ENCODE measurements at places on chromosomes 13 and 19.

- H3K27me3 ChIP-seq = no peaks in the 10 kb centered on the region
- no peak overlapping the region for H3K4me3 ChIP-seq
- no peaks in the 10 kb centered on the region for H3K4me1 ChIP-seq
- no peak overlapping the region for H3K27ac ChIP-seq
- H3K36me3 ChIP-seq = no peaks in the 10 kb centered on the region
Measured at GRCh38 chr13:108115738-108116137, 99.6 kb downstream of the LIG4 start.

GRCh38 chr13:75327135-75327510 lies 154.8 kb downstream of the TBC1D4 start:
- H3K27me3 ChIP-seq = no peaks in the 10 kb centered on the region
- no peak for DNase-seq
- H3K27ac ChIP-seq = no peak overlapping the region
- no peaks in the 10 kb centered on the region for H3K4me1 ChIP-seq
- peaks cover 9% of the 10 kb centered on the region for H3K36me3 ChIP-seq

DNA sequence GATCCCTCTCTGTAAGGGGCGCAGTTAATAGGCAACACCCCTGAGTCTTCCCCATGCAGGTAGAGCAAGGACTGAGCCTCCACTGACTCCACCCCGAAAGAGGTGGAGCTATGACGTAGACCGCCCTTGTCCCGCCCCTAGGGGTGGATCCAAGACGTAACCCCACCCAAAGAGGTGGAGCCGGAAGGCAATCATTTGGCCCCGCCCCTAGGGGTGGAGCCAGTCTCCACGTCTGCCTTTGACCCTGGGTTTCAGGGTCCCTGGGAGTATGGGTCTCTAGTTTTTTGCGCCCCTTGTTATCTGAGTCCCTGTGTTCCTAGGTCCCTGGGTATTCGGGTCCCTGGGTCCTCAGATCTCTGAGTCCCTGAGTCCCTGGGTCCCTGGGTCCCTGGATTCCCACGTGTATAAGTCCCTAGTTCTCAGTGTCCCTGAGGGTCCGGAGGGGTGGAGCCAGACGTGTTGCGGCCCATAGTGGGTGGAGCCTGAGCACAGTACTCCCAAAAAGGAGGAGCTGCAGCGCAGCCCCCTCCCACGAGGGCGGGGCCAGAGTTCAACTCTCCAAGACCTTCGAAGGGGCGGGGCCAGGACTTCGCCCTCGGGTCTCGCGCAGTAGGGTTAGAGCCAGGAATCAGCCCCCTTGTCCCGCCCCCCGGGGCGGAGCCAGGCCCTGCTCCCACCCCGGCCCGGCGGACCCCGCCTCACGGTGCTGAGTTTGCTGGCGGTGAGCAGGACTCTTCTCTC lies 5.3 kb downstream of the DENND1C start:
- no peak overlapping the region for H3K27ac ChIP-seq
- no peaks in the 10 kb centered on the region for H3K4me1 ChIP-seq
- no peak overlapping the region for H3K4me3 ChIP-seq
- DNase-seq = peak; percentile 75
- H3K36me3 ChIP-seq = no peaks in the 10 kb centered on the region

DNA sequence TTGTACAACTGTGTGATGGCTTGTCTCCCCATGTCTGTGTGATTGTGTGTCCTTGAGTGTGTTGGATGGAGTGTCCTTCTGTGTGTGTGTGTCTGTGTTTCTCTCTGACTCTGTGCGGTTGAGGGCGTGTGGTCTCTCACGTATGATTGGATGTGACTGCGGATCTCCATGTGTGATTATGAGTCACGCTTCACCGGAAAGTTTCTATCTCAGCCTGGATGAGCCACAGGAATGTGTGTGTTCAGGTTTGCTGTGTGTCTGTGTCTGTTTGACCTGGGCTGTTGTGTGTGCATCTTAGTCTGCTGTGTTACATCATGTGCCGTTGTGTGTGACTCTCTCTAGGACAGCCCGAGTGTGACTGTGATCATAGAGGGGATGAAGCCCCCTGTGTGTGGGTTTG lies 15.5 kb upstream of the ZNF835 start:
- H3K27ac ChIP-seq = no peak overlapping the region
- no peaks in the 10 kb centered on the region for H3K36me3 ChIP-seq
- H3K4me1 ChIP-seq = no peaks in the 10 kb centered on the region
- H3K4me3 ChIP-seq = no peak overlapping the region
- no peak for DNase-seq

DNA sequence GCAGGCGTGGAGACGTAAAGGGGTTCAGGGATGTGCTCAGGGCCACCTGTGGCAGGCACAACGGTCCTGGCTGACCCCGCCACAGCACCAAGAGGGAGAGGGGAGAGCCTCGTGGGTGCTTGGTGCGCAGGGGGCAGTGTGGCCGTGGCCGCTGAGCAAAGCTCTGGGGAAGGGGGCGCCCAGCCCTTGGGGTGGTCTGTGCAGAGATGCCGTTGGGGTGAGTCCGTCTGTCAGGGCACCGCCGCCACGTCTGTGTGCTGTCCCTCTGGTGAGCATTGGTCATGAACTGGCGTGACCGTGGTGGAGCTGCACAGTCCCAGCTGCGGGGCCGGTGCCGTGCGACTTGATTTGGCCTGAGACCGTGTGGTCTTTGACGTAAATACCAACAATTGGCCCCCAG lies 15.3 kb downstream of the GNA11 start:
- no peak for DNase-seq
- H3K27ac ChIP-seq = no peak overlapping the region
- no peak overlapping the region for H3K4me3 ChIP-seq
- no peaks in the 10 kb centered on the region for H3K4me1 ChIP-seq
- no peaks in the 10 kb centered on the region for H3K36me3 ChIP-seq

DNA sequence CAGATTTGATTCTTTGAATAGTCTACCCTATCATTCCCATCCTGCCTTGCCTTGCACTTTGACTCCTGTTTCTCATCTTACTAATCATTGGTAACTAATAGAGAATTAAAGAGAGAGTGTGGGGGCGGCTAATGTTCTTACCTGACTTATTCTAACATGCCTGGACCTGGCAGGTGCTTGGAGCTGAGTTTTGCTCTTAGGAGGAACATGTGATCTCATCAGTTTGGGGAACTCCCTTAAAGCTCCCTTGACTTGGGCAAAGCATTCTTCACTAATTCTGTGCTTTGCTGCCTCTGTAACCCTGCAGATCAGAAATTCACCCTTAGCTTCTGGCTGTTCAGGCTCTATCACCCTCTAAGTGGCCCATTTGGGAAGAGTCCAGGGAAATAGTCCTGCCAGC lies 861.1 kb downstream of the GPC5 start:
- no peaks in the 10 kb centered on the region for H3K4me1 ChIP-seq
- H3K36me3 ChIP-seq = no peaks in the 10 kb centered on the region
- H3K27me3 ChIP-seq = no peaks in the 10 kb centered on the region
- H3K27ac ChIP-seq = no peak overlapping the region

GRCh38 chr13:27250833-27251165 lies 559 bp upstream of the RPL21 start:
- H3K36me3 ChIP-seq = peaks cover 24% of the 10 kb centered on the region
- peaks cover 20% of the 10 kb centered on the region for H3K4me1 ChIP-seq
- peak overlapping the region; percentile 99 for H3K27ac ChIP-seq
- no peak for DNase-seq
- no peaks in the 10 kb centered on the region for H3K27me3 ChIP-seq

DNA sequence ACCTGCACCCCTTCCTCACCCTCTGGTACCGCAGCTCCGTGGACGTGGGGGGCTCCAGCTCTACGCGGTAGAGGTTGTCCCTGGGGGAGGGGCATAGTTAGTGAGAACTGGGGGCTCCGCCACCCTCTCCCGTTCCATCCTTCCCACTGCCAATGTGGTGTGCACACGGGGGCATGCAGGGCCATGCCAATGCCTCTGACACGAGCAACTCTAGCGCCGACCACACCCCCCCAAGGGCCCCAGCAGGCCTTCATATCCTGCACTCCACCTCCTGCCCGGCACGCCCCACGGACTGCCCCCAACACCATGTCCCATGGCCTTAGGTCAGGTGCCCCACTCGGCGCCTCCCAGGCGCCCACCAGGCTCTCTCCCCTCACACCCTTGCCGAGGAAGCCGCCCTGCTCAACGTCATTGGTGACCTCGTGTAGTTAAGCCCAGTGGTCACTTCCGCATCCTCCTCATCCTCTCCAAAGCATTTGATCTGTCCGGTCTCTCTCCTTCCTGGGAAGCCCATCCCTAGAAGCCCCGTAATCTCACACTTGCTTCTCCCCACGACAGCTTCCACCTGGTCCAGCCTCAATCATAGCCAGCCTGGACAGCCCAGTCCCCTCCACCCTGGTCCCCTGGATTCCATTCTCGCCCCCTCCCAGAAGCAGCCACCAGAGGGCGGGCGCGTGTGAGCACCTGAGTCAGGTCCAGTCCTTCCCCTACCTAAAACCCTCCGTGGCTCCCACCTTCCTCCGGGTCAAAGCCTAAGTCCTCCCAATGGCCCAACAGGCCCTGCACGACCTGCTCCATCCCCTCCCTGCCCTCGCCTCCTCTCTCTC lies 2.1 kb downstream of the SEMA6B start:
- no peak for DNase-seq
- no peak overlapping the region for H3K4me3 ChIP-seq
- no peaks in the 10 kb centered on the region for H3K27me3 ChIP-seq
- no peak overlapping the region for H3K27ac ChIP-seq
- no peaks in the 10 kb centered on the region for H3K4me1 ChIP-seq
- H3K36me3 ChIP-seq = no peaks in the 10 kb centered on the region

DNA sequence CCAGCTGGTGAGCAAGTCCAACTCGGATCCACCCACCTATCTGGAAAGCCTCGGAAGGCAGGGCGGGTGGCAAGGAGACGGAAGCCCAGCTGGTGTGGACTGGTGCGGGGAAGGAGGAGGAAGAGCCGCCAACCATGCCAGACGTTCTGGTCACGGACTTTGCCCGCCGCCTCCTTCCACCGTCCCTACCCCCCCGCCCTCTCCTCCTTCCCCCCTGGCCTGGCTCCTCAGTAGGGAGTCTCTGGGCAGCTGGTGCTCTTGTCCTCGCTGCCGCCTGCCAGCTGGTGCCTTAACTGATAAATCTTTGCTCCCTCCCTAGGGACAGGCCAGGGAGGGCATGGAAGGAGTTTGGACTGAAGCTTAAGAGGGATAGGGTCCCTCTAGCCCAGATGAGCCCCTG lies 4.8 kb downstream of the SYNGR4 start:
- H3K4me3 ChIP-seq = no peak overlapping the region
- H3K36me3 ChIP-seq = no peaks in the 10 kb centered on the region
- no peak for DNase-seq
- no peaks in the 10 kb centered on the region for H3K27me3 ChIP-seq
- peaks cover 4% of the 10 kb centered on the region for H3K4me1 ChIP-seq

DNA sequence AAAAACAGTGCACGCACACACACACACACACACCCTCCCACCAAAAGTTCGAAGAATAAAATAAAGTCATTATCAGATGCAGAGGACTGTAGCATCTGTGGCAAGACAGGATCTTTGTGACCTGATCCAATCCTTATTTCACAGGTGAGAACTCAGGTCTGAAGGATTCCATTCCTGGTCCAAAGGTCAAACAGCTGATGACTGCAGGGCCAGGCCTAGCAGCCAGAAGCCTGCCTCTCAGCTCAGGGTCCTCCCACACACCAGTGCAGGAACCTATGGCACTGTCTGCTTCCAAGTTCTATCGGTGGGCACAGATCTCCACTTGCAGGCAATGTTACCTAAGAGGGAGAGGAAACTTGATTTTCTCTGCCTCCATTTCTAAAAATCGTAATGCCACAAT lies 57.5 kb downstream of the SERP2 start:
- peaks cover 24% of the 10 kb centered on the region for H3K36me3 ChIP-seq
- H3K27ac ChIP-seq = no peak overlapping the region
- no peaks in the 10 kb centered on the region for H3K27me3 ChIP-seq
- H3K4me3 ChIP-seq = no peak overlapping the region

- H3K4me3 ChIP-seq = no peak overlapping the region
- no peak for DNase-seq
- H3K27ac ChIP-seq = no peak overlapping the region
- peaks cover 27% of the 10 kb centered on the region for H3K4me1 ChIP-seq
- no peaks in the 10 kb centered on the region for H3K36me3 ChIP-seq
- H3K27me3 ChIP-seq = no peaks in the 10 kb centered on the region
Measured at GRCh38 chr13:106178816-106179215, 356.6 kb downstream of the EFNB2 start.

DNA sequence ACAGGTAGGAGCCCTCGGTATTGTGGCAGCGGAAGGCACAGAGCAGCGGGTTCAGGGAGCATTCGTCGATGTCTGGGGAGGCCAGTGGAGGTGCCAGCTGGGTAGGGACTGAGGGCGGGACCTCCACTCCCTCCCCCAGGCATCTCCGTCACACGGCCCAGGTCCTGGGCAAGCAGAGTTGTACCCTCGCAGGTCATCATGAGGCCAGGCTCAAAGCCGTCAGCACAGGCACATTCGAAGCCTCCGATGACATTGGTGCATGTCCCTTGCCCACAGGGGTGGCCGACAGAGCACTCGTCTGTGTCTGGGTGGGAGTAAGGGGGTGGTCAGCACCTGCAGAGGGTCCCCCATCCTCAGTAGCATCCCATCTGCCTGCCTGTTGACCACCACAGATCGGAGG lies 35.3 kb downstream of the CCL25 start:
- H3K4me1 ChIP-seq = no peaks in the 10 kb centered on the region
- H3K27me3 ChIP-seq = no peaks in the 10 kb centered on the region
- no peak overlapping the region for H3K27ac ChIP-seq
- no peak for DNase-seq

DNA sequence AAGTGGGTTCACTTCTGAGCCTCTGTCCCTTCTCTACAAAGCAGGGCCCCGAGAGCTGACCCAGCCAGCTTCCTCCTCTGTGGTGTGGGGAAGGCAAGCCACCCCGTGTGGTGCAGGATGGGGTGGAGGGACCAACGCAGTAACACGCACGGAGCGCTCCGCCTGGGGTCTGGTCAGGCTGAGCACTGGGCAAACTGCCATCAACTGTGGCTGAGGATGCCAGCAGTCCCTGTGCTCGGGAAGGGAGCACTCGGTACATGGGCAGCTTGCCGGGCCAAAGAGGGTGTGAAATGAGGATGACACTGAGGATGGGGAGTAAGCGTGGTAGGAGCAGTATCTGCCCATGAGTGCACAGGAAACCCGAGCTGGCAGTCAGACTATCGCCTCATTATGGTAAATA lies 7.6 kb upstream of the GMIP start:
- peak; percentile 89 for DNase-seq
- H3K27me3 ChIP-seq = no peaks in the 10 kb centered on the region
- H3K27ac ChIP-seq = no peak overlapping the region

Data from osteoblast (primary cell).